ENCODE measurements at places on chromosomes 11 and 22.

DNA sequence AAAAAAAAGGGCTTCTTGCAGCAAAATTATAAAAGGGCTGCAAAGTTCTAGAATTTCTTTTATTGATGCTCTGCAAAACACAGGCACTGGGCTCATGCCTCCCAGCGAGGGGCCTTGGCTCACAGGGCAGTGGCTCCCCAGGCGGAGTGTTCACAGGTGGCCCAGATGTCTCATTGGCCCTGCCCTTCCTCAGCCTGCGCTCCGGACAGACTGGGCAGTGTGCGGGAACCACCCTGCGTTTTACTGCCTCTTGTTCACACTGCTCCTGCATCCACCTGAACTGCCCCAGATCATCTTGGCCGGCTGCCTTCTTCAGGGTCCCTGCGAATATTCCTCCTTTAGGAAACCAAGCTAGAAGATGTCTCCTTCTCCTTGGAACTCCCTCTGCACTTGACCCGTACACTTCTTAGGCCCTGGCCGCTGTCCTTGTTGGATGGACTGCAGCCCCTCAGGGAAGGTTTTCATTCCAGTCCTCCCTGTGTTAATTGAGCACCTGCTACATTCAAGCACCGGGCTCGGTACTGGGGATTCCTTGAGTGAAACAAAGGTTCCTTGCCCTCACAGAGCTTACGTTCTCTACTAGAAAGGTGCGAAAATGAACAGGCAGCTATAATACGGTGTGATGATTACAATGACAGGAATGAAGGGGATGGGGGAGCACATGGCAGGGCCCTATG, 4.5 kb downstream of the TUBA8 start:
- no peak for DNase-seq

GRCh38 chr11:48074425-48075181, 94.2 kb downstream of the PTPRJ start:
- no peak for DNase-seq

- DNase-seq: no peak
Observed at GRCh38 chr11:17770917-17771316, 36.3 kb downstream of the KCNC1 start.

DNA sequence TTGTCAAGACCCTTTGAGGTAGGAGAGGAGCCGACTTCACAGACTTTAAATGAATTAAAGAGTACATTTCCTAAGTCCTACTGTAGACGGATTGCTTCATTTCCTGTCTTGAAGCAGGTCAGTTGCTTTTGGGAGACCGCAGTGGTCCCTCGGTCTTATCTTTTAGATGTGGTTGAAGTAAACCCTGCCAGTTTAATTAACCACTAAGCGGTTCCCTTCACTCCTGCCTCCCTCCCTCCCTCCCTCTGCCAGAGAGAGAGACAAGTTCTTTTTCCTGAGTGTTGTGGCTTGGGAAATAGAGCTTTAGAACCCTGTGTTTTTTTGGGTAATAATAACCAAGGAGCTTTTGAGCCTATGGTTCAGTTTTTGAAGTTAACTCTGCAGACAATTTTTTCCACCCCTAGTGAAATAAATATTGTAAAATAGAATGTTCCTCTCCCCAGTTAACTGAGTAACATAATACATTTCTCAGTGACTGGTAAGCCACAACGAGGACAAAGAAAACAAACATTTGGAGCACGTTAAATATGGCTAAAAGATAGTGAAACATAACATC, 147.5 kb downstream of the LDLRAD3 start:
- no peak for DNase-seq

GRCh38 chr22:43882122-43882767, 9.6 kb downstream of the PNPLA5 start:
- no peak for DNase-seq

GRCh38 chr11:65637794-65638419, at the start of gene SIPA1:
TSS of gene SIPA1 (plus strand) at chr11:65638101. CDS start at chr11:65640922, 2,821 bp downstream.
- DNase-seq: peak; percentile 89

- DNase-seq: no peak
Observed at GRCh38 chr22:50530580-50530876, 716 bp upstream of the TYMP start.

GRCh38 chr11:17918049-17918605, 94.7 kb downstream of the SERGEF start:
- no peak for DNase-seq

GRCh38 chr22:26974914-26975803, 317.8 kb downstream of the MIAT start:
- no peak for DNase-seq

DNA sequence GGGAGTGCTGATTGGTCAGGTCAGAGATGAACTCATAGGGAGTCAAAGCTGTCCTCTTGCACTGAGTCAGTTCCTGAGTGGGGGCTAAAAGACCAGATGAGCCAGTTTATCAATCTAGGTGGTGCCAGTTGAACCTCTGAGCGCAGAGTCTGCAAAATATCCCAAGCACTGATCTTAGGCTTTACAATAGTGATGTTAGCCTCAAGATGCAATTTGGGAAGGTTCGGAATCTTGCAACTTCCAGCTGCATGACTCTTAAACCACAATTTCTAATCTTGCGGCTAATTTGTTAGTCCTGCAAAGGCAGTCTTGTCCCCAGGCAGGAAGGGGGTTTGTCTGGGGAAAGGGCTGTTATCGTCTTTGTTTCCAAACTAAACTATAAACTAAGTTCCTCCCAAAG, 92.3 kb upstream of the PARVA start:
- no peak for DNase-seq

GRCh38 chr11:97092823-97093222, 703.0 kb downstream of the JRKL start:
- DNase-seq: no peak

DNA sequence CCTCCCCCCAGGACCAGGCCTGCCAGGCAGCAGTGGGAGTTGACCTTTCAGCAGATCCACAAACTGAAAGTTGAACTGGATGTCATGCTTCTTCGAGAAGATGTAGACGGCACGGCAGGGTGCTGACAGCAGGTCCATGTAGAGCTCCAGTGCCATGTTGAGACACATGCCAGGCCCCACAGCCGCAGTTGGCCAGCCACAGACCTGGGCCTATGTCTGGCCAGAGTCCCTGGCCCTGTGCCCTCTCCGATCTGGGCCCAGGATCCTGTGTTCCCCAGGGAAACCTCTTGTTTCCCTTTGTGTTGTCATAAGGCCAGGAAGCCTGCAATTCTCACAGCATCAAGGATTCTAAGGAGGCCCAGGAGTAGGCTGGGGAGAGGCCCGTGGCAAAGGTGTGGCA, at the start of gene GSTT4:
GSTT4 (minus strand) TSS at position 253 of the 400 bp plus-strand sequence; CDS start at position 156, 97 bp downstream.
- no peak for DNase-seq

- DNase-seq: no peak
Observed at GRCh38 chr22:23121424-23121823, 20.4 kb downstream of the RSPH14 start.

DNA sequence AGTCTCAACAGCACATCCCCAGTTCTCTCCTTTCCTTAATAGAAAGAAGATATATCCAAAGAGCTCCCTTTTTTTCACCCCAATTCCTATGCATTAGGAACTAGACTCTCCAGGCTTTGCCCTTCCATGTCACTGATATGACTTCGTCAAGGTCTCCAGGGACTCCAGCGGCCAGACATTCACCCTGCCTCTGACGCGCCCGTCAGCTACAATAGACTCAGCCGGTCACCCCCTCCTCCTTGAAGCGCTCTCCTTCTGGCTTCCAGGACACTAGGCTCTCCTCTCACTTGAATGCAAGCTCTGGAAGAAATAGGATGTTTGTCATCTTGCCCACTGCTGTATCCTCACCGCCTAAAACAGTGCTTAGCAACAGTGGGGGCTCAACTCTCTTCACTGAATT, 14.9 kb upstream of the ELFN2 start:
- DNase-seq: no peak

DNA sequence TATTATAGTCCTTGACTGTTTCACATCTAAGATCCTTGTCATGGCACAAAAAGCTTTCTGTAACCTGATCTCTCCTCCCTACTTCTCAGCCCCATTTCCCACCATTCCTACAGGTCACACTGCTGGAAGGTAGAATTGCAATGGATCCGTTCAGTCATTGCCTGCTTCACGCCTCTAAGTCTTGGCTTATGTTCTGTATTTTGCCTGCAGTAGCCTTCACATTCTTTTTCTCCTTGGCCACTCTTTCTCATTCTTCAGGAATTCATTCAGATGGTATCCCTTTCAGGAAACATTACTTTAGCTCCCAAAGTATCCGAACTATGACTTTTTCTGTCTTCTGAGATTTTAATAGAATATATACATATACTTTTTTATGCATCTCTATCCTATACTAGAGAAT, 731.5 kb downstream of the NTM start:
- DNase-seq: no peak

- no peak for DNase-seq
Observed at GRCh38 chr22:29473001-29473400, 7.0 kb upstream of the NEFH start.

DNA sequence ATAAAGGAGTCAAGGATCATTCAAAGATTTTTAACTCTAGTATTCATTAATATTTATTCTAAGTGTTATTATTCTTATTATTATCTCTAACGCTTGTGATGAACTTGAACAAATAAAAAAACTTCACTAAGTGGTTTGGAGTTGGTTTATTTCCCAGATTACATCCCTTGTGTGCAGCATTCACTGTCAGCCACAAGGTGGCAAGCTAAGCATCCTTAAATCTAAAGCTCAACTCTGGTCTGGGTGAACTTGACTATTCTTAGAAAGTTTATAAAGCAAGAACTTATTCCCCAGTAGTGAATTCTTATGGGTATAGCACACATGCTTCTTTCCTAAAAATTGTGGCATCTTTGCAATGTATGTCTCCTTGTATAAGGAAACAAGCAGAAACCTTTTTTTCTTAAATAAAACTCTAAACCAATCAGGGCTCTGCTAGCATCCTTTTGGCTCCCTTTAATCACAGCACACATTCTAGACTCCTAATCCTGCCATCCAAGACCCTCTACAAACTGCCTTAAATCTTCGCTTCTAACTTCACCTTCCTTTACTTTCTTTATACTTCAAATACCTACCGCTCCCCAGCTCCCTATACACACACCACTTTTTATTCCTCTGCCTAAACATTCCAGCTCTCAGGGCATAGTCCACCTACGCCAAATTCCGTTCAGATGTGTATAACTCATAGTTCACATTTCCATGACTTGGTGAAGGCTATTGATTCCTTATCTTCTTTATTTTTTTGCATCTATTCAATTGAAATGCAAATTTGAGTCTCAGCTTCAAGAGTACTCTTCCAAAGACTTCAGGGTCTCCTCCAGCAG, 1068.8 kb downstream of the DLG2 start:
- DNase-seq: peak; percentile 33

- DNase-seq: peak; percentile 84
Observed at GRCh38 chr11:10351765-10352641, 47.1 kb downstream of the ADM start.

DNA sequence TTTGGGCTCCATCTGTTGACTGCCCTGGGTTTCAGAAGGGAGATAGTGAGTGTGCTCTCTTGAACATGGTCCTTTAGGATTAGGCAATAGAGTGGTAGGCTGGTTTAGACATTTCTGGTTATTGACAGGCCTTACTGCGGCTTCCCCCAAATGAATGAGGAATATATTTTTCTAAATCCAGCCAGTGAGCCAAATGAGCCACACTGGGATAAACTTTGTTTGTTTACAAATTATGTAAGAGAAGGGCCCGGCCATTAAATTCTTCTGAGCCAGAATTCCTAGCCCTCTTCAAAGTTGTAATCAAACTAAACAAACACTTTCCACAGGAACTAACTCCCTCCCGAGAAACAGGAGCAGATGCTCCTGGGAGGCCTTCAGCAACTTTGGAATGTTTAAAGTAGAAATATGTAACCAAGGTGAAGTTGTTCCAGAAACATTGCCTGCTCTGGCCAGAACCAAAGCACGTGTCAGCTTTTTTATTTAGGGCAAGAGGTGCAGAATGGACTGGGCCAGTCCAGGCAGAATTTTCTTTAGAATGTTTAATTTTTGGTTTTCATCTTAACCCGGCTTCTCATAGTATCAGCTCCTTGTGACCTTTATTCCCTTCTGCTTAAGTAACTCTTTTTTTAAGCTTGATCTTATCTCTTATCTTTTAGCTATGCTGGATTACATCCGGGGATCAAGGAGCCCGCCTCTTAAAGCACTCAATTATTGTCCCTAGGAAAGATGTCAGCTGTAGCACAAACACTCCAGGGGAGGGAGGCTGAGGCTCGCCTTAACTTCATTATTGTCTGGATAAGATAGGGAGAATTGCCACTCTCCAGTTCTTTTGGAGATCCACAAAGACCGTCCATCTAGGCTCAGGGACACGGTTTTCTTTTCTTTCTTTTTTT, 28.7 kb downstream of the ZNRF3 start:
- no peak for DNase-seq

GRCh38 chr11:126265811-126266210, 2.9 kb downstream of the SRPRA start:
- no peak for DNase-seq

- DNase-seq: no peak
Observed at GRCh38 chr22:20245577-20246367, 22.3 kb downstream of the RTN4R start.

DNA sequence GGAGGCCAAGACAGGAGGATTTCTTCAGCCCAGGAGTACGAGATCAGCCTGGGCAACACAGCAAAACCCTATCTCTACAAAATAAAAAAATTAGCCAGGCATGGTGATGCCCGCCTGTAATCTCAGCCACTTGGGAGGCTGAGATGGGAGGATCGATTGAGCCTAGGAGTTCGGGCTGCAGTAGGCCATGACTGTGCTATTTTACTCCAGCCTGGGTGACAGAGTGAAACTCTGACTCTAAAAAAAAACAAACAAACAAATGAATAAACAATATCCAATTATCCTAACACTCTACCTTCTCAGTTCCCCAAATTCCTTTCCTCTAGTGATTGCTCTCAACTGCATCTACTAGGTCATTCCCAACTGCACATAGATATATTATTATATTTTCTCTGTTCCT, 5.4 kb downstream of the NUP160 start:
- no peak for DNase-seq

DNA sequence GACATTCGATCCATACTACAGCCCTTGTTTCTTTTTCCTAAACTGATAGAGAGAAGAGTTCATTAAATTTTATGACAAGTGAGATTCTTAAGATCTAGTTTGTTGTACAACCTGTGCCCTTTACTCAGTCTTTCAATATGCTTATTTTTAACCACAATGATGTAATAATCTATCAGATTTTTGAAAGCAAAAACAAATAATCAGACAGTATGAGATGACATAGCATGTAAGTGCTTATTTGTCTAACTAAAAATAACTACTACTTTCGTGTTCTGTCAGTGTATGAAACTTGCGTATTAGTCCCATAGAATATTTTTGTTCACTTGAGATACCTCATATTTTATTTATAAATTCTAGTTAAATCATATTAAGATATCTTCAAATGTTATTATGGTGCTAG, 33.2 kb downstream of the RAB39A start:
- DNase-seq: no peak

DNA sequence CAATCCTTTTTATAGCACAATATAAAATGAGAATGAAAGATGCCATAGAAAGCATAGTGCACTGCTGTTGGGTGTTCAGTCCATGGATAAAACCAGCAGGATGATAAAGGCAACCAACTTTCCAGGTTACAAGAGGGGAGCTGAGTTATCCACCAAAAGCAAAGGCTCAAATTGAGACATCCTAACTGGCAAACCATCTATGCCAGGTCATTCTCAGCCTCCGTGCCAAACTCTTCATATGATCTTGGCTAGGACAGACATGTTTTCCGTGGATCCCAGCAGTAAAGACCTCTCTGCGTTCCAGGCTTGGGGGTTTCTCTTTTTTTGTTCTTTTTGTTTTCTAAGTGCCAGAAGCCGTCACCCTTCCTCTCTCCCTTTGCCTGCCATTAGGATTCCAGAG, 7.3 kb upstream of the APOA1 start:
- no peak for DNase-seq
